ENCODE measurements at places on chromosomes 12 and 14. TPM values are rescaled to one million over a fixed set of nuclear protein-coding genes. Genes with fewer than 3 reads are reported as not detected.

KRT80 gene
- 5.3 TPM for total RNA-seq

KRT85 gene
- not detected for total RNA-seq

DIO3 gene
- total RNA-seq = not detected

TMEM63C gene
- total RNA-seq = 0.65 TPM

APOLD1 gene
- 0.61 TPM for total RNA-seq

TSPAN11 gene
- total RNA-seq = not detected

AQP2 gene
- total RNA-seq = not detected

CD163 gene
- total RNA-seq = not detected

FGF23 gene
- not detected for total RNA-seq

PABPN1 gene
- 81.4 TPM for total RNA-seq

SETD3 gene
- 58.8 TPM for total RNA-seq

AMDHD1 gene
- total RNA-seq = 0.37 TPM

PTGER2 gene
- total RNA-seq = not detected

ESPL1 gene
- 15.0 TPM for total RNA-seq

PSMA6 gene
- total RNA-seq = 215 TPM

FAM234B gene
- total RNA-seq = 6.0 TPM

MYF6 gene
- total RNA-seq = not detected

C14orf132 gene
- total RNA-seq = 0.35 TPM

GSKIP gene
- total RNA-seq = 23.0 TPM

ENDOU gene
- total RNA-seq = 0.34 TPM

PTHLH gene
- total RNA-seq = 301 TPM

GPR65 gene
- not detected for total RNA-seq

EMP1 gene
- total RNA-seq = 217 TPM

KRT86 gene
- 0.04 TPM for total RNA-seq

ALG10B gene
- total RNA-seq = 4.0 TPM

FAM90A1 gene
- 0.41 TPM for total RNA-seq

TOMM20L gene
- not detected for total RNA-seq

RNF212B gene
- not detected for total RNA-seq

MEG3 gene
- 5.3 TPM for total RNA-seq

GNG2 gene
- 6.7 TPM for total RNA-seq

FAM181A gene
- not detected for total RNA-seq

ATL1 gene
- 3.4 TPM for total RNA-seq

ASCL1 gene
- not detected for total RNA-seq

BEST3 gene
- total RNA-seq = 0.03 TPM

TUNAR gene
- total RNA-seq = not detected

DHRS1 gene
- 69.4 TPM for total RNA-seq

EIF2S3B gene
- 9.3 TPM for total RNA-seq

GMFB gene
- total RNA-seq = 58.2 TPM

GALNT9 gene
- total RNA-seq = not detected

LPAR5 gene
- 13.4 TPM for total RNA-seq

SAMD4A gene
- 14.8 TPM for total RNA-seq

RAPGEF3 gene
- total RNA-seq = 8.1 TPM

HOTAIR gene
- total RNA-seq = 6.9 TPM

KRT2 gene
- not detected for total RNA-seq

ACSM4 gene
- not detected for total RNA-seq

CLEC9A gene
- not detected for total RNA-seq

NTN4 gene
- 8.9 TPM for total RNA-seq

PIWIL1 gene
- total RNA-seq = 0.04 TPM

LTB4R2 gene
- total RNA-seq = 12.8 TPM

MYL2 gene
- total RNA-seq = not detected

CLECL1 gene
- not detected for total RNA-seq

INHBC gene
- not detected for total RNA-seq

ZFYVE21 gene
- total RNA-seq = 61.4 TPM

CEP290 gene
- 9.3 TPM for total RNA-seq

SLCO1B3 gene
- not detected for total RNA-seq

P2RX2 gene
- total RNA-seq = not detected

NKX2-1 gene
- not detected for total RNA-seq
